Bronchus fibroblast of lung (primary cell): ENCODE measurements at places on chromosomes 12 and 14. TPM values are rescaled to one million over a fixed set of nuclear protein-coding genes. Genes with fewer than 3 reads are reported as not detected.

ACOT6 gene
- not detected in 2 replicates for total RNA-seq

ABCC9 gene
- total RNA-seq, result 0.34 and 0.45 TPM in 2 replicates

SYNDIG1L gene
- under 0.01 TPM in 1 of 2 replicates, not detected in the other for total RNA-seq

BATF gene
- total RNA-seq, result not detected in 2 replicates

TTC9 gene
- total RNA-seq, result under 0.01 TPM in 1 of 2 replicates, not detected in the other

ZC2HC1C gene
- total RNA-seq, result 0.34 and 1.3 TPM in 2 replicates

CD163L1 gene
- total RNA-seq, result 0.15 and 0.17 TPM in 2 replicates

NGB gene
- not detected in 2 replicates for total RNA-seq

C14orf132 gene
- total RNA-seq, result 12.4 and 14.7 TPM in 2 replicates

TPH2 gene
- total RNA-seq, result not detected in 2 replicates

MAX gene
- total RNA-seq, result 28.2 and 28.6 TPM in 2 replicates

TMEM132C gene
- not detected in 2 replicates for total RNA-seq

ADGRD1 gene
- total RNA-seq, result under 0.01 and 0.84 TPM in 2 replicates
